NCI-H526 (cell line): ENCODE measurements at places on chromosomes 16 and 17.

- no peak for DNase-seq
Observed at GRCh38 chr17:40614431-40615067, 33.1 kb downstream of the SMARCE1 start.

- DNase-seq = peak; percentile 94
Observed at GRCh38 chr17:8186787-8187516, 3.0 kb downstream of the BORCS6 start.

DNA sequence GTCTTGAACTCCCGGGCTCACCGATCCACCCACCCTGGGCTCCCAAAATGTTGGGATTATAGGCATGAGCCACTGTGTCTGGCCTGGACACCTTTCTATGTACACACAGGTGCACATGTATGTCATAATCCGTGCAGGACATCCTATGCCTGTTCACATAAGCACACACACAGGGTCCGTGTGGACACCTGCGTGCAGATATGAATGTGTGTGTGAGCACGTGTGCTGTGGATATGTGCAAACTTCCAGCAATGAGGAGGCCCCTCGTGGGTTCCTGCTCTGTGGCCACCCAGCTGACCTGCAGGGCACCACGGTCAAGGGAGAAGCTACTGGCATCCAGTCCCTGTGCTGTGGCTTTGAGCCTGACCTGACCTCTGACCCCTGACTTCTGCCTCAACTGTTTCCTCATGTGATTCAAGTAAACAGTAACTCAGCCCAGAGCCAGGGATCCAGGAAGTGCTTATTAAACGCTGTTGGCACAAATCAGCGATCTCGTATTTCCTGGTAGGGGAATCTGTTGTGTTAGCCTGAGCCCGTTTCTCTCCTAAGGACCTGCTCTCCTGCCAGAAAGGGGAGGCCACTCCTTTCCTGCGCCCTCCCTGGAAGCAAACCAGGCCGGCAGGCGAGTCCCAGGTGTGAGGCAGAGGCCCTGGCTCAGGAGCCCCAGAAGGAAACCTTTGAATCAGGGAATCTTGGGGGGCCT is 6.5 kb downstream of the CPNE7 start:
- DNase-seq = no peak

- DNase-seq = no peak
Observed at GRCh38 chr16:85699628-85700027, 10.9 kb upstream of the GINS2 start.

DNA sequence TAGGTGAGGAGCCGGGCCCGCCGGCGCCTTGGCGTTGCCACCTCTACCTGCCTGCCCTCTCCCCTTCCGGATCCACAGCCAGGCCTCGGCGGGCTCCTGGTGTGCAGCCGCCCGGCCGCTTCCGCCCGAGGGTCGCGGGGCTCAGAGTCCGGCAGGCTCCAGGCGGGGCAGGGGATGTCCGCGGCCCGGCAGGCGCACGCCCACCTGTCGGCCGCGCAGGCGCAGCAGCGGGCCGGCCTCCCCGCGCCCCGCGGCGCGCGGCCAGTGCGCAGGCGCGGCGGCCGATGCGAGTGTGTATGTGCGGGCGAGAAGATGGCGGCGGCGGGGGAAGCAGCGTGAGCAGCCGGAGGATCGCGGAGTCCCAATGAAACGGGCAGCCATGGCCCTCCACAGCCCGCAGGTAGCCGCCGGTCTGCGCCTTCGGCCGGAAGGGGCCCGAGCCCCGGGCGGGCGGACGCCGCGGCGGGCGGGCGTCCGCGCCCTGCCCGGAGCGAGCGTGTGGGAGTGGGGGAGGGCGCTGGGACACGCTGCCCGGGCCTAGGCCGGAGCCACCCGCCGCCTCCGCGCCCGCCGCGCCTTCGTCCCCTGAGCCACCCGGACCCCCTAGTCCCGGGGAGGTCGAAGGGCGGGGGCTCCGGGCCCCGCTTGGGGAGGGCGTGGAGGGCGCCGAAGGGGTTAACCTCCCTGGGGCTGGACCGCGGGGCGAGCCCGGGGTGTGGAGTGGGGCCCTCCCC is at the start of gene USP10:
TSS of gene USP10 (plus strand) at position 289 of the 734 bp plus-strand sequence. CDS start at position 380, 91 bp downstream.
- DNase-seq = no peak

- no peak for DNase-seq
Observed at GRCh38 chr17:64278614-64279013, 15.6 kb upstream of the TEX2 start.

GRCh38 chr16:64381979-64382378 is 739.9 kb downstream of the CDH11 start:
- no peak for DNase-seq

DNA sequence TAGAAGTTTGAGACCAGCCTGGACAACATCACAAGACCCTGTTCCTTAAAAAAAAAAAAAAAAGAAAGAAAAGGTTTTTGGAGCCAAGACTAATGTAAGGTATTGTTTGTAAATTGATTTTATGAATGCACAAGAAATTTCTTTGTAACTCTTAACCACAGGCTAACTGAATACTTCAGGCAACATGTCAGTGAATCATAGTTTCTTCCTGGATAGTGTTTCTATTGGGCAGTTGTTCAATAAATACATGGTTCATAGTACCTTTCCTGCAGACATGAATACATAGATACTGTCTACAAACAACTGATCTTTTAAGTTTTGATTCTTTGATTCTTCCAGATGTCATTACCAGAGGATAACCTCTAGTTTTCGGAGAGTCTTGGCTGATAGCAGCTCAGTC is 11.6 kb downstream of the DDX42 start:
- DNase-seq = no peak

DNA sequence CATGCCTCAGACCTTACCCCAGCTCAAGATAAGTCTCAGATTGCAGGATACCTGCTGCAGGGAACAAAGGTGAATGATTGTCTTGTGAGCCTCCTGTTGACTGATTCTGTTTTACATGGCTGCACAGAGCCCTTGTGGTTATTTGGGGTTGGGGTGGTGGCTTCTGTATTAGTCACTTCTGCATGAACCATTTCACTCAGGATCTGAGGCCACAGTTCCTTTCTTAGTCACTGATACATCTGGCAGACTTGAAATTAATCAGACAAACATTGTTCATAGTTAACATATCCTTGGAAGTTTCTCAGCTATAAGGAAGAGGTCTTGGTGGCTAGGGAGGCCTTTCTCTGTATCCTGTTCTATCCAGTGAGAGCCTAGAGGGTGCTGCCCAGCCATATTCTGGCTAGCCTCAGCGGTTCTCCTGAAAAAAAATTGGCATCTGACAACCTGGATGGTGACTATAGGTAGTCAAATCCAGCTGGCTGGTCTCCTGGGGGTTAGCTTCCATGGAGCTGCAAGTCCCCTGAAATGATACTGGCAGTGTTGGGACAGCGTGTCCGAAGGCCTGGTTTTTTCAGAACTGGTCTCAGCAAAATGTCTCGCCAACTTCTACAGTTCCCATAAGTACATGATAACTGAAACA is 8.4 kb upstream of the PLK1 start:
- no peak for DNase-seq

GRCh38 chr17:68290268-68290954 is 516 bp downstream of the SLC16A6 start:
- DNase-seq = peak; percentile 54
